ENCODE measurements at places on chromosomes 5 and 9.

GRCh38 chr5:181041043-181041442, 977 bp downstream of the BTNL9 start:
- DNase-seq, result no peak

- peak; percentile 15 for DNase-seq
Observed at GRCh38 chr9:20659474-20659967, 24.5 kb upstream of the FOCAD start.

DNA sequence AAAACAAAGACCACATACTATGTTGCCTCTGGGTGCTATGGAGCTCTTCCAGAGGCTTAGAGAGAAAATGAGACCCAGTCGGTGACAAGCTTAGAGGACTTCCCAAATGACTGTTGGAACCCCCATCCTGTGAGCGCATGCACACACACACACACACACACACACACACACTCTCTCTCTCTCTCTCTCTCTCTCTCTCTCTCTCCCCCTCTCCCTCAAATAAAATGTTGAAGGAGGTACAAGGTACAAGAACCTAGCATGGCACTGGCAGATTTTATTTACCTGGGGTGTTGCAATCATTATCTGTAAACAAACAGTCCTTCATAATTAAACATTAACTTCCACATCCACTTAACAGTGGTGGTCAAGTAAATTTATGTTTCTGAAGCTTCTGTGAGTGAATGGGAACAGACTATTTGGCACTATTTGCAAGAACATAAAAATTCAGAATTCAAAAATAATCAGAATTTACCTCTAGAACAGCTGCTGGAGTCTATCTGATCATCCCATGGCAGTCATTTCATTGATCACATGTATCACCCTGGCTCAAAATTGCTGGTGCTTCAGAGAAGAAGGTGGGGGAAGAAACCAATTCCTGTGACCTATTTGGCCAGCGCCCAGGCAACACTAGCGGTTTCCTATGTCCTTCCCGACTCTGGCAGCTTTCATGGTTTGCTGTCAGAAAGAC, 24.9 kb downstream of the TRPM3 start:
- DNase-seq, result no peak

DNA sequence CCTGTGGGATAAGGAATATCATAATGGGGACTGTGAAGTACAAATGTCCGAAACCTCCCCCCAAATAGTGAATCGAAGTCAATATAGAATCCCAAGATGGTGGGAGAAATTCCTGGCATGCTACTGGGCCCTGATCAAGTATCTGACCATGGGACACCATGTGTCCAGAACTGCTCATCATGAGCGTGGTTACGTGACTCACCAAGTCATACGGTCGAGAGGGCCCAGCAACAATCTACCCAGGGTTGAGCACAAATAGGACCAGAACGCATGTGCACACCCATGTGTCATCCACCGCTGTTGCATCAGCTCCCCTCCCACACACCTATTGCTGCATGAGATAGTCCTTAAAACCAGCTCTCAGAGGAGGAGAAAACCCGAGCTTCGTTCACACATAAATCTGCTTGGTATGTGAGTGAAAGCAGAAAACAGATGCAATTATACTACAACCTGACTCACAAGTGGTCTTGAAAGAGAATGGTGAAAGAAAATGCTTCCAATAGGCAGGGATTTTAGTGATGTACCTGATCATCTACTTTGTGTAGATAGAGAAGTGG, 353.2 kb downstream of the CWC27 start:
- no peak for DNase-seq

- no peak for DNase-seq
Observed at GRCh38 chr5:144048259-144048856, 122.1 kb downstream of the YIPF5 start.

DNA sequence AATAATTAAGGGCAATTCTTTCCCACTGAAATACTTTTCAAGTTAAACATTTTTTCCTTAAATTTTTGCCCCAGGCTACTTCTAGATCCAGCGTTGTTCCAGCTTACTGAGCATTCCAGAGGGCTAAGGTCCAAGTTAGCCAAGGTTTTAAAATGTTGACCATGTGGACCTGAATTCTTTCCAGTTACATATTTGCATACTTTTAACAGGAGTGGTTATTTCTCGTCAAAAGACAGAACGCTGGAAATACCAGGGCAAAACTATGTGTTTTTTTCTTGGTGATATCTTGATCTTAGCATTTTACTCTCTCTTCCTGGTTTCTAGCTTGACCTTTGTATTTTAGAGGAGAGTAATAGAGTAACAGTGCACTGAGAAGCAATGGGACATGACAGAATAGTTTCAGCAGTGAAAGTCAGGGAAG, 32.8 kb downstream of the TMC1 start:
- no peak for DNase-seq

DNA sequence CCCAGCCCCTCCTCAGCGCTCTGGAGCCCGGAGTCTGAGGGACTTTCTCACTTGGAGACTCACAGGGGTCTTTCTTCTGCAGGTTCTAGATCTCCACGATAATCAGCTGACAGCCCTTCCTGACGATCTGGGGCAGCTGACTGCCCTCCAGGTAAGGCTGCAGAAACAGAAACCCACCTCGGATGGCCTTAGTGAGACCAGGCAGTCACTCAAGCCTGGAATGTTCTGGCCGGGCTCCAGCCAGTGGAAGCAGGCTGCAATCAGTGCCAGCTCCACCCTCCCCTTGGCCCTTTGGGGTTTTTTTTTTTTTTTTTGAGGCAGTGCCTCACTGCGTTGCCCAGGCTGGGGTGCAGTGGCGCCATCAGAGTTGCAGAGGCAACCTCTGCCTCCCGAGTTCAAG, 7.6 kb downstream of the LRSAM1 start:
- no peak for DNase-seq

GRCh38 chr5:173793648-173794548, 94.3 kb upstream of the CPEB4 start:
- DNase-seq, result no peak

GRCh38 chr5:3225201-3225960, 370.3 kb upstream of the IRX1 start:
- DNase-seq, result no peak

- DNase-seq, result no peak
Observed at GRCh38 chr5:53601570-53601969, 41.1 kb downstream of the NDUFS4 start.

GRCh38 chr5:1118738-1119137, 6.9 kb upstream of the SLC12A7 start:
- peak; percentile 25 for DNase-seq

- DNase-seq, result no peak
Observed at GRCh38 chr9:135374591-135374990, 105.0 kb upstream of the PPP1R26 start.

GRCh38 chr9:76394960-76395252, 680 bp upstream of the RFK start:
- DNase-seq, result peak; percentile 93

- DNase-seq, result peak; percentile 34
Observed at GRCh38 chr9:128412120-128412790, 8.4 kb upstream of the CERCAM start.

DNA sequence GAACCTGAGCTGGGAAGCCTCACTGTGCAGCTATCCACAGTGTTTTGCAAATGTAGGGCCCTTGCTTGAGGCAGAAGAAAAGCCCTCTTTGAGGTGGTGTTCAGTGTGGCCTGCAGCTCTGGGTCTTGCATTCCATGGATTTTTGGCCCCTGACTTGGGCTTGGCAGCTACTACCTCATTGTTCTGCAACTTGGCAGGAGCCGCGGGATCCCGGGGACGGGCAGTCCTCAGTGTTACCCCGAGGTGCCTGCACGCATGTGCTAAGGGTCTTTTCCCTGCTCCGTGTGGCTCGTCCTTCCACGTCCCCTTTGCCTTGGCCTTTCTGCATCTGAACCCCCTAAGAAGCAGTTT, 39.8 kb downstream of the NEK6 start:
- DNase-seq, result no peak

GRCh38 chr9:133113949-133114885, 6.8 kb downstream of the RALGDS start:
- DNase-seq, result no peak

DNA sequence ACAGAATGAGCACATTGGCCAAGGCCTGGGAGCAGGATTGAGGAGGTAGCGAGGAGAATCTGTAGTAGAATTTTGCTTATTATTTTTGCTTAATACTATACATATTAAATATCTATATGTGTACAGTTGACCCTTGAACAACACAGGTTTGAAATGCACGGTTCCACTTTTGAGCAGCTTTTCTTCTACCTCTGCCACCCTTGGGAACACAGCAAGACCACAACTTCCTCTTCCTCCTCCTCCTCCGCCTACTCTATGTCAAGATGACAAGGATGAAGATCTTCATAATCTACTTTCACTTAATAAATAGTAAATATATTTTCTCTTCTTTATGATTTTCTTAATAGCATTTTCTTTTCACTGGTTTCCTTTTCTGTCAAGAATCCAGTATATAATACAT, 541.4 kb downstream of the KCTD16 start:
- DNase-seq, result no peak

GRCh38 chr5:19987612-19988361, at the start of gene CDH18:
TSS of gene CDH18 (minus strand) at chr5:19988200. CDS start at chr5:19838986, 149,214 bp downstream.
- DNase-seq, result no peak

DNA sequence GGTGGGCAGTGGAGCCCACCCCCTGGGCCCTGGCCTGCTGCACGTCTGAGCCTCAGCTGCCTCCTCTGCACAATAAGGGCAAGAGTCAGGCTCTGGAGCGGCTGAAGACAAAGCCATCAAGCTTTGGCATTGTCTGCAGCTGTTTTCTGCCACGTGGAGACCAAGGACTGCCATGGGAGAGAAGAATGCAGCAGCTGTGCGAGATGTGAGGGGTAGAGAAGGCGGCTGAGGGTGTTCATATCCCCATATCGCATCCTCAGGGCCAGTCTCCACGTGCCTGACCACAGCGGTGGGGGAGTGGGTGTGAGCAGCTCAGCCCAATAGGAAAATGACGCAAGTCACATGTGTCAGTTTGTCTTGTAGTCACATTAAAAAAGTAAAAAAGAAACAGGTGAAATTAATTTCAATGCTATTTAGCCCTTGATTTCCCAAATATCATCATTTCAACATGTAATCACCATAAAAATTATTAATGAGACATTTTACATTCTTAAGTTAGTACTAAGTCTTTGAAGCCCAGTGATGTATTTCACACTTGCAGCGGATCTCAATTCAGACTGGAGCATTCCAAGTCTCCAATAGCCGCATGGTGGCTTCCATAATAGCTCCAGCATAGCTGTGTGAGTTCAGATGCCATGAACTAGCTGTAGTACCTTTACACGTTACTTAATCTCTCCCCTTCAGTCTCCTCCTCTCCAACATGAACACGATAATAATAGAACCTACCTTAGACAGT, 6.6 kb downstream of the C1QTNF2 start:
- DNase-seq, result no peak

- DNase-seq, result no peak
Observed at GRCh38 chr9:90896231-90896630, 94.6 kb downstream of the SYK start.

GRCh38 chr9:131104016-131104740, 7.8 kb downstream of the AIF1L start:
- DNase-seq, result no peak

- no peak for DNase-seq
Observed at GRCh38 chr5:87002485-87002884, 265.2 kb upstream of the RASA1 start.

- DNase-seq, result peak; percentile 43
Observed at GRCh38 chr9:3455094-3455493, 70.7 kb downstream of the RFX3 start.

- DNase-seq, result peak; percentile 26
Observed at GRCh38 chr5:132389585-132390286, 20.2 kb downstream of the SLC22A5 start.

DNA sequence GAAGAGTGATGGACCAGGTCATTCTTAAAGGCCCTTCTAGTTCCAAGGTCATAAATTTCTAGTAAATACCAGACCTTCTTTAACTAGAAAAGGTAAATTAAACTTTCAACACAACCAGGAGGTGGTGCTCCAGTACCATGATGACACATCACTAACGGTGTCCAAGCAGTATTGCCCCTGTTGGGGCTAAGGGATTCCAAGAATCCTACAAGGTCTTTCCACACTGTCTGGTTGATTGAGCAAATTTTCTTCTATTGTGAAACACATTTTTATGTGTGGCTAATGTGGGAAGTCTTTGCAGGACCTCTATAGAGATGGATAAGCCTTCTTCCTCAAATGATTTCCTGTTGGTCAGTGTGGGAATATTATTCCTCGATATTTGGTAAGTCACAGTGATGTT, 459.6 kb upstream of the PAPPA start:
- peak; percentile 1 for DNase-seq

- DNase-seq, result no peak
Observed at GRCh38 chr5:17185773-17186172, 31.7 kb upstream of the BASP1 start.

DNA sequence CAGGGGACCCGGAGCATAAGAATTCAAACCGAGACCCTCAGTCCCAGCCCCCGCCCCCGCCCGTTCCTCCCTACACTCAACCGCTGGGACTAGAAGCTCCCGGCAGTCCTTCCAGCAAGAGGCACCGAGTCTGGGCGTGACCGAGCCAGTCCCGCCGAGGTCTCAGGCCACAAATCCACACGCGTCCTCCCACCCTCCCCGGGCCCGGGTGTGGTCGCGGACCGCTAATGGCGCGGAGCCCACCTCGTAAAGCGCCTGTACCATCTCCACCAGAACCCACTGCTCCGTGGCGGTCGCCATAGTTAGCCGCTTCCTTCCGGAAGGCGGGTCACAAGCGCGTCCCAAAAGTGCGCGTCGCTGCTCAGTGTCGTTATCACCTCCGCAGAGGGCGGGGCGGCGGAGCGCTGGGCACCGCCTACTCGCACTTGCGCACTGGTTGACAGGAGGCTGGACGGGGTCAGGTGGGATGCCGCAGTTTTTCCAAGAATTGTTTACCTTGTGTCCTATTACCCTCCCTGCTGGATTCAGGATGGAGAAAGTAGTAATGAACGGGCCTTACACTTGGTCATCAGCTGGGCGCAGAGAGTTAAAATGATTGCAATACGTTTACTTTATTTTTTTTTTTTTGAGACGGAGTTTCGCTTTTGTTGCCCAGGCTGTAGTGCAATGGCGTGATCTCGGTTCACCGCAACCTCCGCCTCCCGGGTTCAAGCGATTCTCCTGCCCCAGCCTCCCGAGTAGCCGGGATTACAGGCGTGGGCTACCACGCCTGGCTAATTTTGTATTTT, at the start of gene SPTLC1:
Gene SPTLC1 (minus strand): TSS at position 343 of the 788 bp plus-strand sequence. CDS start 43 bp downstream, at position 300.
- DNase-seq, result peak; percentile 96

DNA sequence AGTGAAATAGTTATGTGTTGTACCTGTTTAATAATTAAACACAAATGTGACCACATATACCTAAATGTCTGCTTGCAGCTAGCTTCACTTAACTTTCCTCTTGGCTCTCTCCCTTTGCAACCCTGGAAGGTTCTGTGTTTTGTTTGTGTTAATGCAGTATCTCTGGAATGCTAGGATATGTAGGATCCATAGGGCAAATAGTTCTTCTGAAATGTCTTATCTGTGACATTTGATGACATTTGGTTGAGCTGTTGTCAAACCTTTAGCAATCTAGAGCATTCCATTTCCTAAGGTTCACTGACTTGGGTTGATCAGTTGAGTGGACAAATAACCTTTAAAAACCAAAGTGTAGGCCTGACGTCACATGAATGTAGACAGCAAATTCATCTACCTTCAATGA, 21.8 kb downstream of the CTNNA1 start:
- DNase-seq, result no peak

- DNase-seq, result no peak
Observed at GRCh38 chr9:13983607-13984006, 330.3 kb downstream of the NFIB start.

GRCh38 chr5:56078278-56079156, 83.8 kb upstream of the IL6ST start:
- no peak for DNase-seq

GRCh38 chr9:95813923-95814322, 61.6 kb upstream of the ERCC6L2 start:
- no peak for DNase-seq
